Cardiac muscle cell (in vitro differentiated cells and primary cell): ENCODE measurements at places on chromosomes 7 and 10.
A peak's percentile ranks its signal among the peaks of the same experiment; 100 is the strongest.

DNA sequence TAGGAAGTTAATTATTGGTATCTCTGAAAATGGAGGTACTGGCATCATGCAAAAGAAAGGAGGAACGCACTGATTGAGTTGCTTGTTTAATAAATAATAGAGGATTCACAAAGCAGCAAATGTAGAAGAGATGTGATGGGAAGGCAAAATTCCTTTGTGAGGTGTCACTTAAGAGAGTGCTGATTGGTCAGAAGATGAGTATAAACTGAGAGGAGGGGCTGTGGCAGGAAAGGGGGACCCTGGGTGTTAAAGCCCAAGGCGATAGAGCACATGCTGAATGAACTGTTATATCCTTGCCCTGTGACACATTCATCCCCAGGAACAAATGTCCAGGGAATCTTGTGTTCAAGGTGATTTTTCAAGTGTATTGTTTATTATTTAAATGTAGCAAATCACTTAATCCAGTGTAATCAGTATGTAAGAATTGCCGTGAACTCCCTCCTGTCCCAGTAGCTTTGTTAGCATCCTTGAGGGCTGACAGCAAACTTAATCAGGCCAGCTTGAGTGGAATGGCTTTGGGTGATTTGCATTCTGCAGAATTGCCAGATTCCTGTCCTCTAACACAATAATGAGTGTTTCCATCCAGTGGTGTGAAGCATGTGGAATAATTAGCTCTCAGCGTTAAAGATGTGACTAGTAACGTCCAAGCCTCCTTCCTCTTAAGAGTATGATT lies 111.9 kb downstream of the CHN2 start:
- DNase-seq, result no peak

DNA sequence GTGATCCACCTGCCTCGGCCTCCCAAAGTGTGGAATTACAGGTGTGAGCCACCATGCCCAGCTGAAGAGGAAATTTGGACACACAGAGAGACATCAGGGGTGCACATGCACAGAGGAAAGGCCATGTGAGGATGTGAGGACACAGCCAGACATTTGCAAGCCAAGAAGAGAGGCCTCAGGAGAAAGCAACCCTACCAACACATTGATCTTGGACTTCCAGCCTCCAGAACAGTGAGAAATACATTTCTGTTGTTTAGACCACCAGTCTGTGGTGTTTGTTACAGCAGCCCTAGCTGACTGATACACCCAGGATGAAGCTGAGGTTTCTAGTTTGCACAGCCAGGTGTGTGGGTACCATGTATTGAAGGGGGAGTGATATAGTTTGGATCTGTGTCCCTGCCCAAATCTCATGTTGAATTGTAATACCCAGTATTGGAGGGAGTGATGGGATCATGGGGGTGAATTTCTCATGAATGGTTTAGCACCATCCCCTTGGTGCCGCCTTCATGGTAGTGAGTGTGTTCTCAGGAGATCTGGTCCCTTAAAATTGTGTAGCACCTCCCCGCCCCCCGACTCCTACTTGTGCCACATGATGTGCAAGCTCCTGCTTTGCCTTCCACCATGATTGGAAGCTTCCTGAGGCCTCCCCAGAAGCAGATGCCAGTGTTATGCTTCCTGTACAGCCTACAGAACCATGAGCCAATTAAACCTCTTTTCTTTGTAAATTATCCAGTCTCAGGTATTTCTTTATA lies 64.7 kb upstream of the DUSP5 start:
- no peak for DNase-seq

GRCh38 chr10:24897326-24897926 lies 55.0 kb downstream of the PRTFDC1 start:
- peak; percentile 77 for DNase-seq

DNA sequence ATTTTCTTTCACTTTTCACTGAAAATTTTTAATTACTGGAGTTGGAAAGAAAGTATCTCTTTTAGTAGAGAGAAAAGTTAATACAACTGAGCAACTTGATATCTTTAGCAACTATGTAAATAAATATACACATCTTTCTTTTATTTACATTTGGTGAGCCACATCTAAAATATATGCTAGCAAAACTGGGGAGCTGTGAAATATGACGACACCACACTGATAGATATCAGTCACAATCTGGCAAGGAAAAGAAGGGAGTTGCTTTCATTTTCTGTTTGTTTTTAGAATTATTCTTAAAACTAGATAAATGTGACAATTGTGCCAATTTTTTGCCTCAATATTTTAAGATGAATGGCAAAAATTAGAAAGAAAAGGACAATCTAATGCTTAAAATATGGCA lies 2.7 kb upstream of the ZNF804B start:
- no peak for DNase-seq

GRCh38 chr7:112157072-112157471 lies 49.1 kb downstream of the DOCK4 start:
- DNase-seq, result peak; percentile 92

- DNase-seq, result no peak
Observed at GRCh38 chr7:2737771-2738540, 50.0 kb downstream of the AMZ1 start.

GRCh38 chr7:23343806-23344475 lies 44.8 kb downstream of the MALSU1 start:
- no peak for DNase-seq

- peak; percentile 83 for DNase-seq
Observed at GRCh38 chr10:13775786-13776775, 189.3 kb downstream of the PRPF18 start.

DNA sequence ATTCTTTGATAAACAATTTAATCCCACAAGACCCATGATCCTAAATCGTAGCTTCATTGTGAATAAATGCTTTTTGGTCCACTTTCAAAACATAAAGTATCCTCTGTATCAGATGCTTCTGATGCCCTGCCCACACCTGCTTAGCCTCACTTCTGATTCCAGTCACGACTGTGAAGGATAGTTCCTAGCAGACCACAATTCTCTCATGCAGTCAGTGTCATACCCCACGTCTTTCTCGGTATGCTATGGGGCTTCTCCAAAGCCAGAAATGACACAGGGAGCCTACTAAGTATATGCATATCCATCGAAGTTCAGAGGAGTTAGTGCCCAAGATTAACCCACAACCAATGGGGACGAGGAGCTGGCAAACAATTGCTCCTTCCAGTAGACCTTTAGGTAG lies 27.6 kb upstream of the CTNNA3 start:
- no peak for DNase-seq

DNA sequence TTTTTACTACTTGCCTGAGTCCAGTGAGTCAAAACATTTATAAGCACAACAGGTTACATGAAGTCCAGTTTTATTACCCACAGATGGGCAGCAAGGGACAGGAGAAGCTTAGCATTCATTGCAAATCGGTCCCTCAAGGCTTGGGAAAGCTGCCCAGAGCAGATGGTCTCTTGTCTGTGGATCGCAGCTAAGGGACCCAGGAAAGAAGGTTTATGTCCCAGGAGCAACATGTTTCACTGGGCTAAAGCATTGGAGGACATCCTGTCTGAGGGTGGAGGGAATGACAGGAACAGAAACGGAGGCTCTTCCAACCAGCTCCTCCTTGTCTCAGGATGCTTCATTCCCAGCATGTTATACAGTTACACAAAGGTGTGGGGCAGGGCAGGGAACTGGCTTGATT lies 39.3 kb downstream of the TRIM24 start:
- DNase-seq, result no peak

DNA sequence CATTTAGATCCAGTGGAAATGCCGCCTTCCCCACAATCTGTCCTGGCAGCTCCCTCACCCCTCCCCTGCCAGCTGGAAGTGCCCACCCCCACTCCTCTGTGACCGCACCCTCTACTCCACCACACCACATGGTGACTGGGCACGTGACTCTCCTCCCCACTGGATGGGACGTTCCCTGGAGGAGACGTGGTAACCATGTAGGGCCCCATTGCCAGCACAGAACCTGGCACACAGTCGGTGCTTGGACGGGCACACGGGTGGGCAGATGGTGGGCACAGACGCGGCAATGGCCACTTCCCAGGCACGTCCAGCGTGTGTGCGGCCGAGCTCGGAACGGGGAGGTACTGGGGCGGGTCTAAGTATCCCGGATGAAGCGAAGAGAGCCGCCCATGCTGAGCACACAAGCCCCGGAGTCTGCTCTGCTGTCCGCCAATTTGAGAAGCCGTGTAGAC lies 245.6 kb downstream of the MAD1L1 start:
- DNase-seq, result no peak

DNA sequence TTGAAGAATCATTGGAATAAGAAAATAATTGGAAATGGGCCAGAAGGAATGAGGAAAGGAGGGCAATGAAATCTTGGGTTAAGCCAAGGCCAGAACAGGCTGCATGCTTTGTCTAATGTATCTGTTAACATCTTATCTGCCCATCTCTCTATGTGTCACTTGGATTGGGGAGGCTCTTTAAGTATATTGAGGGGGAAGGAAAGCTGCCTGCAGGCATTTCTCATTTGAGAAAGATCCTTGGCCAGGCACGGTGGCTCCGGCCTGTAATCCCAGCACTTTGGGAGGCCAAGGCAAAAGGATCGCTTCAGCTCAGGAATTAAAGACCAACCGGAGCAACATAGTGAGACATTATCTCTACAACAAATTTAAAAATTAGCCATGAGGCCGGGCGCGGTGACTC lies 14.3 kb downstream of the PCBD1 start:
- DNase-seq, result no peak

DNA sequence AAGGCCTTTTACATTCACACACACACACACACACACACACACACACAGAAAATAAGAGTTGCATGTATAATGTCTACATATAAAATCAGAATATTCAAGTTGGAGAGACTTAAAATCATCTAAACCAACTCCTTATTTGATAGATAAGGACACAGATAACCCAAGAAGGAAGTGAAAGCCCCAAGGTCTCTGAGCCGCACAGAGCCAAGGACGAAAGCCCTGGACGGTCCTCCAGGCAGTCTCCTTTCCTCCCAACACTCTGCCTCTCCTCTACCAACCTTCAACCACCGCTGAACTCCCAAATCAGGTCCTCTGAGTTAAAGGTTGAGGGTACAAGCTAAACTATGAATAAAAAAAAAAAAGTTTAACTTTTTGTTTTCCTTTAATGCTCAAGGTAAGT lies 28.2 kb downstream of the UBE2H start:
- DNase-seq, result no peak

GRCh38 chr7:148790131-148790726 lies 91.5 kb downstream of the CUL1 start:
- DNase-seq, result no peak

DNA sequence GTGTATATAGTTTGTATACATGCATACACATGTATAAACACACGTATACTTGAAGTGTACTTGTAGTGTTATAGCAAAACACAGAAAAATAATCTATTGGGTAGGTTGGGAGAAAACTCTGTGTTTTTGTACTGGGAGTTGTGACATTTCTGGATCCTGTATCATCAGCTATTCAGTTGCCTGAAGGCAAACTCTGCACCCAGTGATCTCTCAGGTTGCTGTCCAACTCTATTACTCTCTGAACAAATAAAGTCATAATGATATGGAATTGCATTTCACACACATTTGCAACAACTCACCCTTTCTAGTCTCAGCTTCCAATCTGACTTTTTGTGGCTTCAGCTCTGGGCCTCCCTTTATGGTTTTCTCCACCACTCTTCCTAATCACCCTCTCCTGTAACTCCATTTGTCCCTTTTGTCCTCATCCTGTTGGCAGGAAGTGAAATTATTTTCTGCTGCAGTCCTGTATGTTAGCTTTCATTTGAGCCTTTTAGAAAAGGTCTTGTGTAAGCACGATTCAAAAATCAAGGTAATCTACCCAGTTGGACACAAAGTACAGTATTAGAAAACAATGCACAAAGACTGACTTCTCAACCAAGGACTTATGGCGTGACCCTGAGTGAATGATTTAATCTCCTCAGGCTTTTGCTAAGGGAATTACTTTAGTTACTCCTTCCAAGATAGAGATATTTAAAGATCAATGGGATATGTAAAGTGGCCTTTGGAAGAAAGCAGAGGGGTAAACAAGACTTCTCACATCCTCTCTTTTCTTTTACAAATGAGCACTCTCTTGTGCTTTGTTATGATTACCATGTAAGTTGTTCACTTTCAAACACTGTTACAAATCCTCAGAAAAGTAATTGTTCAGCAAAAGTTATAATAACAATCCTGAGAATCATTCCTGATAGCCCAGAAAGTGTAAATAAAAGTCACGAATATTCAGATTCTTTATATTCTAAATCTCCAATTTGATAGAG lies 249.1 kb downstream of the KCND2 start:
- no peak for DNase-seq

DNA sequence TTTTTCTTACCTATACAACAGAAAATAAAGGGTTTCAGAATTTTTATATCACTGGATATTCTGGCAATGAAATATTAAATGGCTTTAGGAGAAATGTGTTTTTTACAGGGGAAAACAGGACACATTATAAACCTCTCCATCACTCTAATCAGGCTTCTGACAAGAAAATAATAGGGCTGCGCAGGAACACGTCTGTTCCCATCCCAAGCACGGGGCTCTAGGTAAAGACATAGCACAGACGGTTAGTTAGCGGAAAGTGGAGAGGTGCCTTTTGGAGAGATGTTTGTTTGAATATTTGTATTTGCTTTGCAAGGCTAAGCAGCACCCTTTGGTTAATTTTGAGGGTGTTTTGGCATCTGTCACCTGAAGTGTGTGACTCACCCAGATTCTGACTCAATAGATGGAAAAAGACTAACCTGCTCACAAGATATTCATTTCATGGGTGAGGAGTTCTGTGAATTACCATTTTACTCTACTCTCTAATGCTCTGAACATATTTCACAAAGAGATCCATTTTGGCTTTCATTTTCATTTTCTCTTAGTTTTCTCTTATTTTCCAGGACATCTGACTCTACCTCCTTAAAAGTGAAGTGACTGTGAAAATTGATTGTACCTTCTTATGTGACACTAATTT lies 174.5 kb upstream of the AKR1E2 start:
- no peak for DNase-seq
